ENCODE measurements at places on chromosomes 13 and 19.

GRCh38 chr19:1465191-1466016 lies 13.6 kb downstream of the C19orf25 start:
- no peak for DNase-seq

DNA sequence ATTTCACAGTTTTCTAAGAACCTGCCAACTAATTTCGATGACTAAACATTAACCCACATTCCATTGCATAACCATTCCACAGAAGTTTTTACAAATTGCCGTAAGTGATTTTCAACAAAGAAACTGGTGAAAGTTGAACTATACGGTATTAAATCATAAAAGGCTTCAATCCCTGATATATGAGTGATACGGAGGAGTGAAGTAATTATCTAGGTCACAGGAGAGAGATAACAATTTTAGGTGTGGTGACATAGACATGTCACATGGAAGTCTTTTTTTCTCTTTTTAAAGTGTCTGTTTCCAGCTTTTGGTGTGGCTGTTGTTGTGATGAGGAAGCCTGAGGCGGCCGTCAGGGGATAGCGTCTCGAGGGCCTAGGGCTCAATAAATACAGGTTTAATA lies 29.4 kb downstream of the TBC1D4 start:
- peak; percentile 42 for DNase-seq

- DNase-seq: no peak
Observed at GRCh38 chr19:4066176-4066606, 508 bp downstream of the ZBTB7A start.

- no peak for DNase-seq
Observed at GRCh38 chr13:44088991-44089413, 209.3 kb downstream of the LACC1 start.

DNA sequence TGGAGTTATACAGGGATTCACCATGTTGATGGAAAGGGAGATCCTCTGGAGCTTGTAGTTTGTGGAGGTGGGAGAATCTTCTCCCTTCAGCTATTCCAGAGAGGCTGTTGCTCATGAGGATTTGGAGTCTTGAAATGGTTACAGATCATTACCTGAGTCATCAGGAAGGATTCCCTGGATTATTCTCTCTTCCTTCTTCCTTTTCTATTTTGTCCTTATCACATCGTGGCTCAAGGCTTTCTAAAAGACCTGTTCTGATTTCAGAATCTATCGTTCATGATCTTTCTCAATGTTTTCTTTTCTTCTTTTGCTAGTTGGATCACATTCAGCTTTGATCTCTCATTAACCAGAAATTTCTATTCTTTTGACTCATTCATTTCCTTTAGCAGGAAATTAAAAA lies 196.0 kb downstream of the KLF5 start:
- no peak for DNase-seq

DNA sequence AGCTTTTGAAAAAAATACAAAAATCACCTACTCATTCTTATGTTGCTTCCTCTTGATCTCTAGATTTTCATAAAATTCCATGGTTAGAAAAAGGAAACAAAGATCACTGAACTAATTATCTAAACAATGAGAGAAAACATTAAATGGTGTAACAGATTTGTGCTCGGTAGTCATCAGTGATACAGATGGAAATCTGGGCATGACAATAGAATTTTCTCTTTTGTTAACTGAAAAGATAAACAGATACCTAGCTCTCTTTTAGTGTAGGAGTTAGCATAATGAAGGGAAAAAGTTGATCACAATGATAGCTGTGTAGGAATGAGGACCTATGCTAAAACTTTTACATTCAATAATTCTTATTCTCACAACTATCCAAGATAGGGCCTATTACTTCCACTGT lies 103.7 kb downstream of the TBC1D4 start:
- DNase-seq: no peak

DNA sequence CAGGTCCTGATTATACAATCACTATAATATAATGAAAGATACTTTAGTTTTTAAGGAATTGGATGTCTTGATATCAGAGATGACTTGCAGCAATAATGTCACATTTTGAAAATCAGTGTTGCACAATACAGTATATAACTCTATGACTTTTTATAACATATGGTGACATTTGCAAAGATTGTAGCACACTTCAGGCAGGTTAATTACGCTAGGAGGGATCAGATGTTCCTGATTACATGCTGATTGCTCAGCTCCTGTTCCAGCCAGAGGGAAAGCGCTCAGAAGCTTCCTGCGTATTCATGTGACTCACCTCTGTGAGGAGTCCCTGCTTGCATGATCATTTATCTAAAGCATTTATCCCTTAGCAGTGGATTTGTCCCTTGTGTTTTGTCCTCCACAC lies 265.6 kb downstream of the GPC5 start:
- no peak for DNase-seq
